ENCODE measurements at places on chromosomes 12 and 14.
A peak's percentile ranks its signal among the peaks of the same experiment; 100 is the strongest.

DNA sequence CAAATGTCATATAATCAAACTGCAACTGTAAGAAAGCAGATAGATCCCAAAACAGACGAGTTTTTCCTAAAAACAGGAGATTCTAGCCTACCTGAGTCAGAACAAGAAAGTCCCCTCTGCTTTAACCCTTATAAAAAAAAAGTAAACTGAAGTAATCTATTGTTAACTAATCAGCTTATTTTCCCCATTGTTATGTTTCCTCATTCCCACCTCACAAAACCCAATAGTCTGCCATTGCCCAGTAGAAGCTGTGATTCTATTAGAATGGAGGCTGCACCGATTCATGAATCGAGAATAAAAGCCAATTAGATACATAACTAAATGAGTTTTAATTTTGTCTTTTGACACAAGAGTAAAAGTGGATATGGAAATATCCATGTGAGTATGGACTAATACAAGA lies 115.4 kb downstream of the MED13L start:
- no peak for DNase-seq

DNA sequence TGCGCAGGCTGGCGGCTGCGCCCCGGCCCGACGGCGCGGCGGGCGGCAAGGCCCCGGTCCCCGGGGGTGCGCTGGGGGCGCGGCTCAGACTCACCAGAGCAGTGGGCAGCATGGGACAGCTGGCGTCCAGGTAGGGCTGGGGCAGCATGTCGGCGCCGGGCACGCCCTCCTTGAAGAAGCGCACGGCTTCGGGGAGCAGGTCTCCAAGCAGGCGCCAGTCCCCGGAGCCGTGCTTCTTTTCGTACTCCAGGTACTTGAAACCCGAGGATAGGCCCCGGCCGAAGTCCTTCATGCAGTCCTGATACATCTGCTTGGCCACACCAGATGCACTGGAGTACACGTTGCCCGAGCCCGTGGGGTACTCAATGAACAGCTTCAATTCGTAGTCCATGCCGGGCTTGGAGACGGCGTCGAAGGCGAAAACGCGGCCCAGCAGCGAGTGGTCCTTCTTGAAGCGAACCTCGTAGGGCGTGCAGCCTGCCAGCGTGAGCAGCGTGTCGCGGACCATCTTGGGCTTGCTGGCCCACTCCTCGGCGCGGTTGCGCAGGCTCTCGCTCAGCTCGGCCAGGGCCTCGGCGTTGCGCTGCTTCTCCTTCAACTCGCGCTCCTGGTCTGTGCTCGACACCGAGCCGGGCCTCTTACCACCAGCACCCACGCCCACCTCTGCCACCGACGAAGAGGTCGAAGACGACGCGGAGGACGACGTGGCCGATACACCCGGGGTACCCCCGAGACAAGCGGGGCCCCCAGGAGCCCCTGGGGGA lies 2.2 kb downstream of the IRF2BPL start:
- DNase-seq: no peak

DNA sequence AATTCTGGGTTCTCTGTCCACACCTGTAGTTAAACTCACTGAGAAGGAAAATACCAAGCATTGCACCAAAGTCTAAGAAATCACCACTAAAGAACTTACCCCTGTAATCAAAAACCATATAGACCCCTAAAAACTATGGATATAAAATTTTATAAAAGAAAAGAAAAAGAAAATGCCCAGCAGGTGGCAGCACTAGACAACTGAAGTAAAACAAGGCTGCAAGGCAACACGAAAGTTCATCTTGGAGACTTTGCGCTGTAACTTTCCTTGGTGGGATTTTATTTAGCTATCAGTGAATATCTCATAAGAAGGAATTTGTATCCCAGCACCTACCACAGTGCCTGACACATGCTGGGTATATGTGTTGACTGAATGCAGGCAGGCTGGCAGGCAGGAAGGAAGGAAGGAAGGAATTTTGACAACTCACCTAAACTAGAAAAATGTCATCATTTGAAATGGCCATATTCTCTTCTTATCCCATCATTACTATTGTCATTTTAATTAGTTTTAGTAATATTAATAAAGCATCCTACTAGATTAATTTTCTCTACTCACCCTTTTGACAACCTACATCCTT lies 68.2 kb upstream of the ETV6 start:
- DNase-seq: peak; percentile 50

DNA sequence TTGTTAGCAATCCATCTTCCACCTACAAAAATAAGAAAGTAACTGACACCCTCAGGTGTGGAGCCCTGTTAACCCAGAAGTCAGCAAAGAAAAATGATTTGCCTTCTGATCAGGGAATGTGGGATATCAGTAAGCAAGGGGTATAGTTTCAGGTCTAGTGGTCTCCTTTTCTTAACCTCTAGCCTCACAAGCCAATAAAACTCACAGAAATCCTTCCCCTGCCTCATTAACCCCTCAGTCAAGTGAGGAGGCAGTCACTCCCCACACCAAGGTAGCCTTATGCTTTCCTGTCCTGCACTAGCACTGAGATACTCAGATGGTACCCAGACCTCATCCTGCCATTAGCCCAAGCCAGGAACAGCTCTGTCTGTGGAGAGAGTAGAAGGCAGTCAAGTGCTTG lies 103.4 kb upstream of the VASH1 start:
- no peak for DNase-seq

- DNase-seq: no peak
Observed at GRCh38 chr12:64701283-64701682, 57.9 kb downstream of the GNS start.

GRCh38 chr12:45166056-45166455 lies 49.8 kb upstream of the ANO6 start:
- no peak for DNase-seq

- no peak for DNase-seq
Observed at GRCh38 chr14:83478741-83479140, 1945.1 kb upstream of the SEL1L start.

DNA sequence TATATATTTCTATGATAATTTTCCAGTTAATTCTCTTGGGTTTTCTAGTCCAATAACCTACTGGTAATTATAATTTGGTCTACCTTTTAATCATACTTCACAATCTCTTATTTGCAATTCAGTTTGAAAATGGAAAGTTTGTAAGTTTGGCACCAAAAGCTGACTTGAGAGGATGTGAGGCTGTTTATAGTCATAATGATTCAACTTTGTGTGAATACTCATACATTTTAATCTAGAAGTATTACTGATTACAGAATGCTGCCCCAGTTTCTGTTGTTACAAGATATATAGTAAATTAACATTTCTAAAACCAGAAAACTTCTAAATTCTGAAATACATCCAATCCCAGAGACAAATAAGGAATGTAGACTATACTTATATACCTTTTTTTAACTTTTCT lies 158.2 kb downstream of the SLC38A4 start:
- DNase-seq: no peak

- no peak for DNase-seq
Observed at GRCh38 chr12:32532951-32533350, 133.6 kb downstream of the FGD4 start.

GRCh38 chr14:85131226-85131922 lies 398.6 kb upstream of the FLRT2 start:
- DNase-seq: no peak

DNA sequence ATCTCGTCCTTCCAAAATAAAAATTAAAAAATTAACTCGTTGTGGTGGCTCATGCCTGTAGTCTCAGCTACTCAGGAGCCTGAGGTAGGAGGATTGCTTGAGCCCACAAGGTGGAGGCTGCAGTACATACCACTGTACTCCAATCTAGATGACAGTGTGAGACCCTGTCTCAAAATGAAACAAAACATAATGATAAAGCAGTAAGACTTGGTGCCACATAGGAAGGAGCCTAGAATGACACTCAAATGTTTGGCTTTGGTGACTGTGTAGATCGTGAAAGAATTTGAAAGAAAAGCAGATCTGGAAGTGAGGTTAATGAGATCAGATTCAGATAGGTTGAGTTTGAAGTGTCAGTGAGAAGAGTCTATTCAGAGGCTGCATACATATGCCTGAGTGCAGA lies 150.1 kb upstream of the ATP2B1 start:
- no peak for DNase-seq

DNA sequence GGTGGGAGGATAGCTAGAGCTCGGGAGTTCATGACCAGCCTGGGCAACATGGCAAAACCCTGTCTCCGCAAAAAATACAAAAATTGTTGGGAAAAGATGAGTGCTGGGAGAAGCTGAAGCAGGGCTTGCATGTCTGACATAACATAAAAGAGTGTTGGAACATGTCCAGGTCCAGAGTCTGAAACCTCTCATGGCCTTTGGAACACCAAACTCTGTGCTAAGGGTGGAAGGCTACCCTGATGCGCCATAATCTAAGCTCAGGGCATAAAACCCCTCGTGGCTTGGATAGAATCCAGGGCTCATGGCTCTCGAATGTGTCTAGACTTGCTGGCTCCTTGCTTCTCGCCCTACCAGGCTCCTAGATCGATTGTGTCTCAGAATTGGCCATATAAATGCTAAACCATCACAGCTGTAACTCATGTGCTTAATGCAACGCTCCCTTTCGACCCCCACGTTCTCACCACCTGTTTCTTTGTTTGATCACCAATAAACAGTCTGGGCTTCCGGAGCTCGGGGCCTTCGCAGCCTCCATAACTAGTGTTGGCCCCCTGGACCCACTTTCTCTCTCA lies 6.7 kb upstream of the CLEC7A start:
- DNase-seq: no peak

GRCh38 chr12:109892748-109893147 lies 7.3 kb upstream of the TCHP start:
- DNase-seq: no peak

DNA sequence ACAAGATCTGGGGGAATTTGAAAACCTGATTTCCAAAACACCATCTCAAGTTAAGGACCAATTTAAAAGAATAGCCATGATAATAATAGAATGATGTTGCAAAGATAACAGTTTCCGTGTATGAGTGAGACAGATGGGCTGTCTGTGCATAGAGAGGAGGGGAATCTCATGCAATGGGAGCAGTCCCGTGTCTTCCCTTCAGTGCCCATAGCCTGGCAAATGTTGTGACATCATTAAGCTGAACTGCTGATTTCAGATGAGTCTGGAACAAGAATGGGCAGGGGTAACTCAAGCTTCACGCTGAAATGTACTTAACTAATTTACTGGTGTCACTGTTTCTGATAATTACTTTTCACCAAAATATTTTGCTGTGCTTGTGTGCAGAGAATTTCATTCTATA lies 454.0 kb downstream of the FOXG1 start:
- no peak for DNase-seq

DNA sequence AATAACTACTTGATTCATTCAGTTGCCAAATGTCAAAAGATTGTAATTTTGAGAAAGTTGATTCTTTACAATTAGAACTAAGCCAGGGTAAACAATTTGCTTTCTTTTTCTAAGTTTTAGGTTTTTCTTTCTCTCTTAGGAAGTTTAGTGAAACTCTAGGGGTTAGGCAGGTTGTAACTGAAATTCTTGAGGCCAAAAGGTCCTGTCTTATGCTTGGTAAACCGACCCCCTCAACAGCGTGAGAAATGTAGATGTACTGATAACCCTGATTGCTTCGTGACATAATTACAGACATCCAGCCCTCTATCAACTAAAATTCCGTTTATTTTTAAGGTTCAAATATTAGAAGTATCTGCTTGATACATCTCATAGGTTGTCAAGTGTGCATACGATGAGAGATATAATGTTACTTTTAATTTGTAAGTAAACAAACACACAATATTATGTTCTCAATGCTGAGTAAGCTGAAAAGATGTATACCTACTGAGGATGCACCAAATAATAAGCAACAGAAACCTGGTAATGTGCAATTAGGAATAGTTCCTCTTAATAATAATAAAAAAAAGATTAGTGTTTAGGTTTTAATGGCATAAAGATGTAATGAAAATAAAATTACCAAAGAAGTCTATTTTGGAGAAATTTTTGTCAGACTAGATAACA lies 7.2 kb downstream of the FUT8 start:
- no peak for DNase-seq

GRCh38 chr12:49264466-49264872 lies 413 bp upstream of the TUBA1C start:
- DNase-seq: no peak

DNA sequence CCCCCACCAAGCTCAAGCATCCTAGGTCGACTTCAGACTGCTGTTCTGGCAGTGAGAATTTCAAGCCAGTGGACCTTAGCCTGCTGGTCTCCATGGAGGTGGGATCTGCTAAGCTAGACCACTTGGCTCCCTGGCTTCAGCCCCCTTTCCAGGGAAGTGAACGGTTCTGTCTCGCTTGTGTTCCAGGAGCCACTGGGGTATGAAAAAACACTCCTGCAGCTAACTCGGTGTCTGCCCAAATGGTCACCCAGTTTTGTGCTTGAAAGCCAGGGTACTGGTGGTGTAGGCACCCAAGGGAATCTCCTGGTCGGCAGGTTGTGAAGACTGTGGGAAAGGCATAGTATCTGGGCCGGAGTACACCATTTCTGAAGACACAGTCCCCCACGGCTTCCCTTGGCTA lies 44.6 kb upstream of the FKBP4 start:
- no peak for DNase-seq

DNA sequence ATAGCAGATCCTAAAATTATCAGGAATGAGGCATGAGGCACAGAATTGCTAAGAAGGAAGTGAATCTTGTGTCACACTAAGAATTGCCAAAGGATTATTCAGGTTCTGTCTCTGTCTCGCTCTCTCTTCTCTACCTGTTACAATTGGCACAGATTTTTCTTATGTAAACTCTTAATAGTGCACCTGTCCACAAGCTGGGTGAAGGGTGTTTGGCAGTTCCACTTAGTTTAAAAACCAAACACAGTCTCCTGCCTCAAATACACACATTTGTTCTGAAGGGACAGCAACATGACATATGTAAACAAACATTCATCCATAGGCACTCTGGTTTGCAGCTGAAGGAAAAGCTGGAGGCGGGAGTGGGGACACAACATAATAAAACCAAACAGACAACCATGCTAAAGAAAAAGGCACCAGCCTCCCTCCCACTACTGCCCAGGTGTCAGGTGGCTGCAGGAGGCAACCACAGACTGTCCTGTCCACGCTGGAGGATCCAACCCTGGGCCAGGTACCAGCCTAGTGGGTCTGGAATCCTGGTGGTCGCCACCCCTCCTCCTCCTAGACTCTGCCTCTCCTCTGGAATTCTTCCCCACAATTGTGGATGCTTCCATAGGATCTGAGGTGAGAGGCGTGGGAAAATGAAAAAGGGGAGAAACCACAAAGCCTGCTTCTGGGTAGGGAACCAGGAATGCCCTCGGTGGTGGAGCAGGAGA lies 81.2 kb downstream of the TMEM260 start:
- DNase-seq: no peak

GRCh38 chr12:109389146-109389545 lies 41.4 kb downstream of the MYO1H start:
- no peak for DNase-seq

DNA sequence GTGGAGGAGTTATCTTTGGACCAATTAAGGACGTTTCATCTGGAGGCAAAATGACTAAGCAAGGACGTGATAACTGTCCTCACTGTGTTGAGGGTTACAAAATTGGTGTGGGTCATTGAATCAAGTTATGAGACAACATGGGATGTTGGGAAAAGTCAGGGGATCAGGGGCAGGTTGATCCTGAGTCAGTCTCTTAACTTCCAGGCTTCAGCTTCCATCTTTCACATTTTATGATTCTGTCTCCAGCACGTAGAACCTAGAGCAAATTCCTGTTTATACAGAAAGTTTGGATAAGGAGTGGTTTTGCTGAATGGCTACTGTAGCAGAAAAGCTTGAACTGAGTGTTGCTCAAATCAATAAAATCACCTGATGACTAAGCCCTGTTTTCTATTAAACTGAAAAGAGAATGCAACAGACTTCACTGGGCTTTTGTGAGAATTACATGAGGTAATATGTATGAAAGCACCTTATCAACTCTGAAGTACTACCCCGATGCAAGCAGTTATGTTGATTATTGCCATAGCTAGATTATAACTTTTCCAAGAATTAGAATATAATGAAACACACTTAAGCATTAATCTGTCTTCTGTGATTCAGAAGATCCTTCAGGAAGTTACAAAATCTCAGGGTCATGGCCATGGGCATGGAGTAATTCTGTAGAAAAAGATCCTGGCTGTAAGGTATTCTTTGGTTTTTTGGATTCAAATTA lies 184.8 kb downstream of the ETV6 start:
- no peak for DNase-seq
